ENCODE measurements at places on chromosomes 11 and 22. TPM values are rescaled to one million over a fixed set of nuclear protein-coding genes. Genes with fewer than 3 reads are reported as not detected.

Gene GGTLC3
- not detected for total RNA-seq

Gene RBMXL2
- total RNA-seq, result not detected

Gene FERMT3
- 18.7 TPM for total RNA-seq

Gene SCUBE1
- not detected for total RNA-seq

Gene ARHGEF17
- 9.8 TPM for total RNA-seq

Gene HORMAD2
- not detected for total RNA-seq

Gene LDLRAD3
- total RNA-seq, result 10.7 TPM

Gene JAML
- total RNA-seq, result not detected
